ENCODE measurements at places on chromosomes 5 and 9.

- peaks cover 62% of the 10 kb centered on the region for H3K36me3 ChIP-seq
- H3K4me1 ChIP-seq: peaks cover 52% of the 10 kb centered on the region
- peak overlapping the region; percentile 99 for H3K27ac ChIP-seq
Observed at GRCh38 chr9:129885018-129885669, 49.9 kb downstream of the USP20 start.

- H3K27ac ChIP-seq: no peak overlapping the region
- no peak for DNase-seq
- no peaks in the 10 kb centered on the region for H3K27me3 ChIP-seq
- H3K4me3 ChIP-seq: no peak overlapping the region
- H3K36me3 ChIP-seq: no peaks in the 10 kb centered on the region
Observed at GRCh38 chr9:13414349-13414748, 134.9 kb upstream of the MPDZ start.

- DNase-seq: no peak
- no peaks in the 10 kb centered on the region for H3K36me3 ChIP-seq
- H3K4me3 ChIP-seq: no peak overlapping the region
- H3K27ac ChIP-seq: no peak overlapping the region
Observed at GRCh38 chr5:144983101-144983500, 812.4 kb downstream of the KCTD16 start.

- no peaks in the 10 kb centered on the region for H3K4me1 ChIP-seq
- H3K27ac ChIP-seq: no peak overlapping the region
- no peak for DNase-seq
- no peaks in the 10 kb centered on the region for H3K27me3 ChIP-seq
Observed at GRCh38 chr5:125865166-125865815, 557.9 kb upstream of the GRAMD2B start.

GRCh38 chr5:107284822-107285525, 385.8 kb downstream of the EFNA5 start:
- H3K27ac ChIP-seq: no peak overlapping the region
- H3K4me3 ChIP-seq: no peak overlapping the region
- H3K27me3 ChIP-seq: peaks cover 6% of the 10 kb centered on the region
- no peaks in the 10 kb centered on the region for H3K36me3 ChIP-seq
- no peak for DNase-seq

DNA sequence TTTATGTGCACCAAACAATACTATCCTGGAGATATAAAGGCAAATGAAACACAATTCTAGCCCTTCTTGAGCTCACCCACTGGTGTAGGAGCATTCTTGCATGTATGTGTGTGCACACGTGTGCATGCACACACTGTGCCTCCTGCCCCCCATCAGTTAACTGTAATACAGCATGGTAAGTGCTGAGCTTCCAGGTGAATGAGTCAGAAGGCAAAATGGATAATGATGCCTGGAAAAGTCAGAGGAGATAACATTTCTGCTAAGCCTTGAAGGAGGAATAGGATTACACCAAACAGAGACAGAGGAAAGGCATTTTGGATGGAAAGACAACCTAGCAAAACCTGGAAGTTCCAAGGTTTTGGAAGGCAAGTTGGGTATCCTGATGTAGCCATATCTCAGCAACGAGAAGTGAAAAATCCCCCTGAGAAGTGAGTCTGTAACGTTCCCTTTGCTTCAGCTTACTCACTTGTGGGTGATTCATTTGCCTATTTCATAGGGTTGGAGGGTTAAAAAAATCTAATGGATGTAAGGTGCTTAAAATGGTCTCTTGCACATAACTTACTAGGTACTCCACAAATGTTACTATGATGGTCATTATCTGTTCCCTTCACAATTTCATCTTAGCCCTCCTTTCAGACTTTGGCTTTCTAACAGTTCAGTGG, 101.4 kb upstream of the STC2 start:
- H3K27me3 ChIP-seq: peaks cover 2% of the 10 kb centered on the region
- H3K27ac ChIP-seq: no peak overlapping the region
- H3K4me1 ChIP-seq: no peaks in the 10 kb centered on the region
- no peaks in the 10 kb centered on the region for H3K36me3 ChIP-seq

GRCh38 chr9:89702401-89702800, 97.6 kb downstream of the GADD45G start:
- H3K4me1 ChIP-seq: peaks cover 61% of the 10 kb centered on the region
- DNase-seq: no peak
- H3K27me3 ChIP-seq: no peaks in the 10 kb centered on the region
- peak overlapping the region; percentile 83 for H3K4me3 ChIP-seq
- H3K36me3 ChIP-seq: peaks cover 24% of the 10 kb centered on the region
- H3K27ac ChIP-seq: peak overlapping the region; percentile 87

GRCh38 chr5:71816307-71816706, 97.2 kb downstream of the CARTPT start:
- DNase-seq: no peak
- H3K27ac ChIP-seq: no peak overlapping the region
- no peaks in the 10 kb centered on the region for H3K36me3 ChIP-seq
- H3K27me3 ChIP-seq: peaks cover 3% of the 10 kb centered on the region
- H3K4me3 ChIP-seq: no peak overlapping the region
